Stimulated activated naive CD8-positive, alpha-beta T cell treated with anti-CD3 and anti-CD28 coated beads, Interleukin-15, amount 100 ng/mL, for 72 hours (primary cell): ENCODE measurements at places on chromosomes 2 and 18.

DNA sequence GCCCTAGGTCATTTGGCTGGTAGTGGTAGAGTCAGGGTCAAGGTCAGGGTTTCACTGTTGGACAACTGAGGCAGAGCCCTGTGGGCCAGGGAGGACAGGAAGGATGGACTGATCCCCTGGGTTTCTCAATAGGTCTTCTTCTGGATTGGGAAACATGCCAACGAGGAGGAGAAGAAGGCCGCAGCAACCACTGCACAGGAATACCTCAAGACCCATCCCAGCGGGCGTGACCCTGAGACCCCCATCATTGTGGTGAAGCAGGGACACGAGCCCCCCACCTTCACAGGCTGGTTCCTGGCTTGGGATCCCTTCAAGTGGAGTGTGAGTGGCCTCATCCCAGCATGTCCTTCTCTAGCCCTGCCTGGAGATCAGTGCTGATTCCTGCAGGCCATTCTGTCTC is 18.1 kb downstream of the VIL1 start:
- DNase-seq, result no peak

- no peak for DNase-seq
Observed at GRCh38 chr2:125405816-125406215, 1250.1 kb upstream of the GYPC start.

DNA sequence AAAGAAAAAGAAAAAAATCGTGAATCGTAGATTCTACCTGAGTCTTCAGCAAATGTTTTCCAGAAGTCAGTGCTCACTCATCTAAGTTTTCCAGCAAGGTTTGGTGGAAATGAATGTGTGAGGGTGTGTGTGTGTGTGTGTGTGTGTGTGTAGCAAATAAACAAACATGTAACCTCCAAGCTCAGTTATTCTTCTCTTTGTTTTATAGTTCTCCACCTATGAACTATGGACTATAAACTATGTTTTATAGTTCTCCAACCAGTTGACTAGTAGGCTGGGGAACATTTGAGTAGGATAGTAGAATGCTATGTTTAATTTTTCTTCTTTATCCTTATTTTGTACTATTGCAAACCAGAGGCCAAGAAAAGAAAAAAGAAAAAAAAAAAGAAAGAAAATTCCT is 44.6 kb upstream of the SERPINE2 start:
- DNase-seq, result no peak

GRCh38 chr2:204264085-204264553 is 281.2 kb upstream of the PARD3B start:
- DNase-seq, result no peak

DNA sequence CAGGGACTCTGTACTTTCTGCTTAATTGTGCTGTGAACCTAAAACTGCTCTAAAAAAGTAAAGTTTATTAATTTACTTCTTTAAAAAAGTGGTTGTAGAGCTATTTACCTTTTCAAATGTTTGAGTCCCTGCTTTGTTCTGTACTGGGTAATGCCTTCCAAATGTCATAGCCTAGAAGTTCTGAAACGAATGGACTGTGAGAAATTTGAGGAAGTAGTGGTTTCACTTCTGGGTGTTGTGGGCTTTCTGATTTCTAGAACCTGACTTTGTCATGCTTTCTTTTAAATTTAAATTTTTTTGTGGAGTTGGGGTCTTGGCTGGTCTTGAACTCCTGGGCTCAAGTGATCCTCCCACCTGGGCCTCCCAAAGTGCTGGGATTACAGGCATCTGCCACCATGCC is 44.6 kb downstream of the SMAD4 start:
- no peak for DNase-seq

DNA sequence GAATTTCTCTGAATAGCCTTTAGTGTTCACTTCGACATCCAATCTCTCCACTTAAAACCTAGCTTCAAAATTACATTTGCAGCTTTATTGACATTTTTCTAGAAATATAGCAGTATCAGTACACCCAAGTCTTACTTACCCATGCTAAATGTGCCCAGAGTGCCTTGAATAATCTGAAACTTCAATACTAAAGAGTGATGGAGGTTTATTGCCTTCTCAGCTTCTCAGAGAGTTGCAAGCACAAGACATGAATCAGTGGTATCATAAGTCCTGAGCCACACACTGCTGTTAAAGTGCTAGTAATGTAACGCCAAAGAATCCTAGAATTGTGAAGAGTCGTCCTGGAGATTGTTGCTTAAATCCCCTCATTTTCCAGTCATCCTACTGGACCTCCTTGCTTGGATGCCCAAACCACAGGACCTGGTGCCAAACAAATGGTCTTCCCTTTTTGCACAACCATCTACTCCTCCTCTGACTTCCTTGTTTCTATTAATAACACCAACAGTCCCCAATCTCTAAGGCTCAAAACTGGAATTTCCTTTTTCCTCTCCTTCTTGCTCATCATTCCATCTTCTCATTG is 83.2 kb upstream of the SPATS2L start:
- DNase-seq, result no peak

- DNase-seq, result no peak
Observed at GRCh38 chr2:23504591-23504990, 119.6 kb downstream of the KLHL29 start.

- no peak for DNase-seq
Observed at GRCh38 chr2:52968043-52968442, 799.6 kb upstream of the CHAC2 start.

- DNase-seq, result peak; percentile 55
Observed at GRCh38 chr18:48913201-48913600, 37.6 kb downstream of the SMAD7 start.

DNA sequence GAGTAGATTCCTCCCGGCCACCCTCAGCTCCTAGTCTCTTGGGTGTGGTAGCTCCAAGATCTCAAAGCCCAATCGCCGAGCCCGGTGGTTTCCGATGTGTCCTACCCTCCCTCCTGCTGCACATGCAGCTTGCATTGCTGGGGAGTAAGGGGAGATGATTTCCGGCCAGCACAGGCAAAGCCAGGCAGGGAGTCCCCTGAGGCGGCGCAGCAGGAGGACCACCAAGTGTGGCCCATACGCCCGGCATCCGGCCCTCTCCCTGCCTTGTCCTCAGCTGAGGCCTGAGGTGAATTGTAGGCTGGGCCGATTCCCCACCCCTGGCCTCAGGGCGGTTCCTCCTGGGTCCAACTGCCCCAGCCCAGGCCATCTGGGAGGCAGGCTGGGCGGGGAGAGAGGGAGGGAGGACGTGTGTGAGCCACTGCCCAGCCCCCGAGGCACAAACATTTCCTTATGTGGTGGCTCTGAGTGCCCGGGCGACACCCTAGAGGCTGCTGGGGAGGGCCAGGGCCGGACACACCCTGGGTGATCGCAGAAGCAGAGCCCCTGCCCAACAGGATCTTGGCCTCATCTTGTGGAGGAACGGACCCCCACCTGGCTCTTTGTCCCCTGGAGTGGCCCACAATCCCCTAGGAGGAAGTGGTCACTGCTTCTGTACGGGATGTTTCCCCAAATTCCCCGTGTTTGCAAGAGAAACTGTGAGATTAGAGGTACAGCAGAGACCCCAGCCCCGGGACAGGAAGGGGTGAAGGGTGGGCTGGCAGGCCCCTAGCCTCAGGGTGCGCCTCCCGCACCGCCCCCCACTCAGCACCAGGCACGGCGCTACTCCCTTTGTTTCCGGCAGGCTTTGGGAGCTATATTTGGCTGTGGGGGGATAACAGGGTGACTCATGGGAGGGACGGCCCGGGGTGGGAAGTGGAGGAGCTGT is 41.9 kb upstream of the PTMA start:
- DNase-seq, result no peak

DNA sequence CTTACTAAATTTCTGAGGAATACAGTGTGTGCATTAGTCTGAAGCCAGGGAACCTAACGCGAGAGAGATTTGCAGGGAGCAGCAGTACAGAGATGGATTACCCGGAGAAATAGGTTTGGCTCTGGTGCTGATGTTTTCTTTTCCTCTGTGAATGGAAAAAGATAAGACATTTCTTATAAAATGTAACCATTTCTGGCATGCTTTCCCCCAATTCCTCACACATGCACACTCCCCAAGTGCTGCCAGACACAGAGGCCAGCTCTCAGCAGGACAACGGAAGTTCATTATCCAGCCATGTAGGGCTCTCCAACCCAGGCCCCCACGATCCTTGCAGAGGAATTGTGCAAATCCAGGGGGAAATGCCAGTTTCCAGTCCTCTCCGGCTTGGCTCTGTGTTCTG is 224.5 kb upstream of the MGAT5 start:
- DNase-seq, result no peak

- no peak for DNase-seq
Observed at GRCh38 chr18:70423120-70423519, 134.3 kb downstream of the SOCS6 start.

- no peak for DNase-seq
Observed at GRCh38 chr2:238865744-238866355, 18.0 kb downstream of the TWIST2 start.

DNA sequence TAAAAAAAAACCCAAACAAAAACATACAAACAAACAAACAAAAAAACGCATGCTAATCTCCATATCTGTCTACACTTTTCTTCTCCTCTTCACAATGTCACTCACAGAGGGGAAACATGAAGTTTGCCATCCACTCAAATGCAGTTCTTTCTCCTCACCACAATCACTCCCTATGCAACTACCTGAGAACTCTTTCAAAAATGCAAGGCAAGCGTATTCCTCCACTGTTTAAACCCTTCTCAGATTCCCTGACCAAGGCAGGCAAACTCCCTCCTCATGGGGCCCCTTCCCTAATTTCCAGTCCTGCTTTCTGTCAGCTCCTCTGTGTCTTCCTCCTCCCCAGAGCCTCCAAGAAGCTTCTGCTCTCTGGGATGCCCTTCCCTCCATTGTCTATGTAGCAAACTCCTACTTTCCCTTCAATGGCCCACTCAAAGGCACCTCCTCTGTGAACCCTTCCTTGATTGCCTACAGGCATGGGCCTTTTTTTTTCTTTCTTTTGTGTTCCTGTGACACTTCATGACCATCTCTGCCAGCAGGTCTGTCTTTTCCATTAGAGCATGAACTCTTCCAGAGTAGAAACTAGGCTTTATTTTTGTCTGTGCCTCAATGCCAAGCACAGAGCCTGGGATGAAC is 143.8 kb upstream of the SLC1A4 start:
- DNase-seq, result no peak

GRCh38 chr18:79575891-79576685 is 103.5 kb upstream of the CTDP1 start:
- no peak for DNase-seq
